ENCODE measurements at places on chromosomes 16 and 17.

DNA sequence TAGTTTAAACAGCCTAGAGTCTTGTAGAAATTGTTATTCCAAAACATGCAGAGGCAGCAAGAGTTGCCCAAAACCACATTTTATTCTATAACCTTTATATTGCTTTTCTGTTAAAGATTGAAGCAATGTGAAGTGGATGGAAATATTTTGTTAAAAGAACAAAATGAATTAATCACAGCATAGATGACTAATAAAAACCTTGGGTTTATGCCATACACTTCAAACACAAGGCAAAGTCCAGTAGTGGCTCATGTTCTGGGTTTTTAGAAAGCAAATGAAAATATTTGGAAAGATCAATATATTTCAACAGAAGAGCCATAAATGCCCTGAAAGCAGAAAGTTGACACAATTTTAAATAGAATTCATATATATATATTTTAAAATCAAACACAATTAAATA, 36.7 kb upstream of the ULK2 start:
- DNase-seq = no peak

- no peak for DNase-seq
Measured at GRCh38 chr16:31036691-31037090, 3.3 kb downstream of the STX4 start.

DNA sequence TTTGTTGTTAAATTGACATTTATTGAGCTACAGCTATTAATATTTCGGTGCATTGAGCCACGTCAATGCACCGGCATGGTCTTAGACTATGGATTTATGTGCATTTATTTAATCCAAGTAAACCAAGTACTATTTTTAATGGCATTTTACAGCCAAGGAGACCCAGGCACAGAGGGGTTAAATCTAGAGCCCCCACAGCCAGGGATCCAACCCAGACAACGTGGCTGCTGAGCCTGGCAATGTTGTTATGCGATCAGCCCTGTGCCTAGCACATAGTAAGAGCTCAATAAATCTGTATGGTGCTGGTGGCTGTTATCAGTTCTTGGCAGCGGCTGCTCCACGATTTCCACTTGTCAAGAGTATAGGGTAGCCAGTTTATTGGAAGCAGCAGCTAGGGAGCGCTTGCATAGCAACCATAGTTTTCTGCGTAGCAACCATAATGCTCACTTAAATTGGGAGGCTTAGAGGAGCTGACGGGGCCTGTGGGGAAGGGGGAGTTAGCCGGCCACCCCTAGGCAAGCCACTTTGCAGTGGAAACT, 541 bp upstream of the RBBP6 start:
- no peak for DNase-seq

DNA sequence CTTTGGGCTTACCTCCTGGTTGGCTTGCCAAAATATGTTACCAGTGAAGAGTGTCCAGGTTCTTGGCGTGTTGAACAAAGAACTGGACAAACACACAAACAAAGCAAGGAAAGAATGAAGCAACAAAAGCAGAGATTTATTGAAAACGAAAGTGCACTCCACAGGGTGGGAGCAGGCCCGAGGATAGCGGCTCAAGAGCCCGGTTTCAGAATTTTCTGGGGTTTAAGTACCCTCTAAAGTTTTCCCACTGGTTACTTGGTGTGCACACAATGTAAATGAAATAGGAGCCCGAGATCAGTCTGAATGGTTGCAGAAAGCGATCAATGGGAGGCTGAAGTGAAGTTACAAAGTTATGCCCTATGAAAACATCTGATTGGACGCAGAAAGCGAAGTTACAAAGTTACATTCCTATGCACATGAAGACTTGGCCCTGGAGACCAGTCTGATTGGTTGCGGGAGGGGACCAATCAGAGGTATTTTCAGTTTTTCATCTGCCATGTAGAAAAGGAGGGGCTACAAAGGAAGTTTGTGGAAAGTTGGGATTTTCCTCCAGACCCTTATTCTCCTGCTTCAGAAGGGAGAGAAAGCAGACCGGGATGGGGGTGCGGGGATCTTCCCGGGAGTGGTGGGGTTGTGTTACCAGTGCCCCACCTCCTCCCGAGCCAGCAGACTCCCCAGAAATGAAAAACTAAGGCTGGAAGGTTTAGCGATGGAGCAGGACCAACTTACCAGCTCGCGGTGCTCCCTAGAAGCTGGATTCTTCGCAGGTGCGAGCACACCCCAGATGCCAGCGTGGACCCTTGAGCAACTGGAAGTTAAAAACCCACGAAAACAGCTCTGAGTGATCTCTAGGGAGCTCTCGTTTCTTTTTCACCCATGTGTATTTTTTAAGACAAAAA, at the start of gene SLFN12:
SLFN12 (minus strand) TSS at position 325 of the 899 bp plus-strand sequence. CDS start 9,472 bp downstream, outside the sequence.
- DNase-seq = no peak

- DNase-seq = no peak
Measured at GRCh38 chr17:27888067-27888466, 5.1 kb downstream of the LYRM9 start.

DNA sequence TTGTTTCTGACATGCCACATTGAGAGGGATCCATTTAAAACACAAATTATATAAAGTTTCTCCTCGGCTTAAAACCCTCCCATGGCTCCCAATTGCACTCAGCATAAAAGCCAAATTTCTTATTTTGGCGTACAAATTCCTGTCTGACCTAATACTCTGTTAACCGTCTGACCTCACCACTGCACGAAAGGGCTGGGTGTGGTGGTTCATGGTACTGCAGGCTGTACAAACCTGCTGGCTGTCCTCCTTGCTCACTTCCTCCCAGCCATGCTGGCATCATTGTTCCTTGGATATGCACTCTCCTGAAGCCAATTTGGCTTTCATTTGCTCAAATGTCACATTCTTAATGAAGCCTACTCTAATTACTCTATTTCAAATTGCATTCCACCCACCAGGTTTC, 301.6 kb upstream of the C16orf82 start:
- DNase-seq = no peak

DNA sequence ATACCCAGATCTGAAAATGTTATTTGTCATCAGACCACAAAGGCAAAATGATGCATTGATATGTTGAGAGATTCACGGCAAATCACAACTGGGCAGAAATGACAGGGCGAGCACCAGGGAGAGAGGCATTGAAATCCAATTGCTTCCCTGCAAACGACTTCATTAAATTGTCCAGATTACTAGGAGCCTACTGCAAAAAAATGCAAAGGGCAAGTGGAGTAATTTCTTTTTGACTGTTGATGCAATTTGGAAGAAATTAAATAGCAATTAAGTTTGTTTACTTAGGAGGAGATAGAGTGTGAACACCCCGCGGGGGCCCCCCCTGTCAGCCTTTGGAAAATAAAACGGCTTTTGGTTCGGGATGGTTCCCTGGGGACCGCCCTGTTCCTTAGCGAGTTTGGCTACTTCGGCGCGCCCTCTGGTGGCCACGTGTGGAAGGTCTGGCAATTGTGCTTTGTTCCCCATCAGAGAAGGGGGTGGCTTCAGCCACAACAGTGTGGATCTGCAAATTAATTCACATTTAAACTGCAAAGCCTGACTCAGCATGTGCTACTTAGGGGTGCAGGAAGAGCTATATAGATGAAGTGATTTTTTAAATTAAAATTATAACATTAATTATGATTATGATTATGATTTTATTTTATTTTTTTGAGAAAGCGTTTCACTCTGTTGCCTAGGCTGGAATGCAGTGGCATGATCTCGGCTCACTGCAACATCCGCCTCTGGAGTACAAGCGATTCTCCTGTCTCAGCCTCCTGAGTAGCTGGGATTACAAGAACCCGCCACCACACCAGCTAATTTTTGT, 14.5 kb upstream of the TMC7 start:
- peak; percentile 53 for DNase-seq

GRCh38 chr17:8753976-8754440, 4.3 kb downstream of the SPDYE4 start:
- DNase-seq = peak; percentile 67

GRCh38 chr16:29994600-29995323, 655 bp downstream of the HIRIP3 start:
- DNase-seq = no peak

DNA sequence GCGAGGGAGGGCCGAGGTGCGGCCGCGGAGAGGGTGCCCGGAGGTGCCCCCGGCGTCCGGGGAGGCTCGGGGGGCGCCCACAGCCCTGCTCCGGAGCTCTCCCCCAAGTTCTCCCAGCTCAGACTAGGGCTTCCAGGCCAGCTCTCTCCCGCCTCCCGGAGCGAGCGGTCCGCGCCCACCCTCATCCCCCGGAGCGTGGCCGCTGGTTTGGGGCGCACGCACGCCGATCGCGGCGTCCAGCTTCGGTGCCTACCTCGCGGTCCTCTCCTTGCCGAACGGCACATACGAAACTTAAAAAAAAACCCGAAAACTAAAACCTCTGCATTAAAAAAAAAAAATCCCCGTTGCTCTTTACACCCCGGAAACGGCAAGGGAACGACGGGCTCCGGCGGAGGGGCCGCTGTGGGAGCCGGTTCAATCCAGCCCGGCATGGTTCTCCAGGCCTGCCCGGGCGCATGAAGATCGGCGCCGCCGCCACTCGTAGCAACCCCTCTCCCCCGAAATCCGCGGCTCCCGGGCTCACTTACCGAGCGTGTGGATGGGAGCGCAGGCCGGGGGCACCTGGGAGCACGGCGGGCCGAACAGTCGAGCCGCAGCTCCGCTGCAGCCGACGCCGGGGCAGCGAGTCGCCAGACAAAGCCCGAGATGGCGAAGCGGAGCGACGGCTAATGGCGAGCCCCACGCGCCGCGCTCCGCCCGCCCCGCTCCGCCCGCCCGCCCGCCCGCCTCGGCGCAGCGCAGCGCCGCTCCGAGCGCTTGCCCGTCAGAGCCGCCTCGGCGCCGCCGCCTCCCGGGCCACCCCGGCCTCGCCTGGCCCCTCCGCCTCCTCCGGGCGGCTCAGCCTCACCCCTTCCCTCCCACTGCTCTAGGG, 973 bp upstream of the UBTF start:
- peak; percentile 15 for DNase-seq

GRCh38 chr16:13833515-13833914, 86.4 kb upstream of the ERCC4 start:
- DNase-seq = no peak

DNA sequence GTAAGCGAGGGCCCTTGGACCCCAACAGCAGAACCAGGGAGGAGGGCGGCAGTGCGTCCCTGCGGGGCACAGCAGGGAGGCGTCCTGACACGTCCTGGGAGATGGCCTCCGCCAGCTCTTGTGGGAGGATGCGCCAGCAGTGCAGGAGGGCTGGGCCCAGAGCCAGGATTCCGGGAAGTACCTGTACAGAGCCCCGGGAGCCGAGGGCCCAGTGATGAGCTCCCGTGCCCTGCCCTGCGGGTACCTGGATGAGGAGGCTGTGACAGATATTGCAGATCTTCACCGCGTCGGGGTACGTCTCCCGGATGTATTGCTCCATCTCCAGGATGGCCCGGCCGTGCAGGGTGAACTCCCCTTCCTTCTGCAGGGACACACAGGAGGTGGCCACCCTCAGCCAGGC, 23.1 kb downstream of the KDM8 start:
- peak; percentile 4 for DNase-seq

DNA sequence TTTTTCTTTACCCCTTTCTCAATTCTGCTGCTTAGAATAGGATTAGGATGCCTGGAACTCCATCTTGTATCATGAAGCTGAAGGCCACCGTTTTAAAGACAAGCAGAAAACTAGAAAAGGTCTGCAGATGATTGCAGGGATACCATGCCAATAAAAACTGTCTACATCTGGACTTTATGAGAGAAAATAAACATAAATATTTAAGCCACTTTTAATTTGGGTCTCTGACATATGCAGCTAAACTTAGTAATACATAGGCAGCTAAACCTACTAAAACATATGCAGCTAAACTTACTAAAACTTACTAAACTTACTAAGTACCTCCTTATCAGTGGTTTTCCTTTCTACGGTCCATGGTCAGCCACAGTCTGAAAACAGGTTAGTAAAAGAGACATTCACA, 48.4 kb downstream of the FBXL20 start:
- no peak for DNase-seq

DNA sequence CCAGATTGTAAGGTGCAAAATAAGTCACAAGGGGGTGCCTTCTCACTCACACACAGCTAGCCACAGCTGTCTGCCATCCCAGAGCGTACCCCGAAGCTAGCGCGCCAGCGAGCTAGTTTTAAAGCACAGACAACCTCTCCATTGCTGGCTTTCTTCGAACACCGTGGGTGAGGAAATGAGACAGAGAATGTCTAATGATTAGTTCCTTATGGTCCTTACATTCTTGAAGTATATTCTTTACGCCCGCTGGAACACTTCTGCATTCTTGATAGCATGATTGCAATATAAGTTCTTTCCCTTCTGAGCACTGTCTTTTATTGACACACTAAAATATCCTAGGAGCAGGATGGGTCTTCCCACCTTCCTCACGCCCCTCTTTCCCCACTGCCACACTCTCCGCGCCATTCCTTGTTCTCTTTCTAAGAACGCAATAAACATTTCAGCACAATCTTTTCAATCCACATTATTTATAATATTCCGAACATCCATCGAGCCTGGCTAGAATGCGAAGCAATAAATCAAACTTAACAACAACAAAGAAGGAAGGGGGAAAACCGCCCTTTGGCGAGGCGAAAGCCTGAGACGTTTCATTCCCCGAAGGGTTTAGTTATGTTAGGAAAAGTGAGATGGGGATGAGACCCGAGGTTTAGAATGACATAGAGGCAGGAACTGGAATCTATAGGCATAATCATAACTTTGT, 251.3 kb downstream of the NTN1 start:
- no peak for DNase-seq

DNA sequence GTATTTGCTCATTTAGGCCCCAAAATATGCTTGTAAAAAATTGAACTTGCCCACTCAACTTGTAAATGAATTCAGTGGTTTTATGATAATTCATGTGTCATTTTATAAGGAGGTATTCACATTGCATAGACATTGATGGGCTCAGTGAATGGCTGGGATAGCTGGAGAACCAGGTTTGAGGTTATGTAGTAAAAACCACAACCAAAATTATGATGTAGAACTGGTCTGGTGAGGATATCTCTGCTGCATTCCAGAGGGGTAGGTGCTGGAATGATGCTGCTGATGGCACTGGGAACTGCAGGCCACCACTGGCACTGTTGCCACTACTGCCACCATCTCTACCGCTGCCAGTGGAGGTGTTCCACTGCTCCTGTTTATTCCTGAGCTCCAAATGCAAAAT, 21.5 kb upstream of the RABEP1 start:
- DNase-seq = no peak

DNA sequence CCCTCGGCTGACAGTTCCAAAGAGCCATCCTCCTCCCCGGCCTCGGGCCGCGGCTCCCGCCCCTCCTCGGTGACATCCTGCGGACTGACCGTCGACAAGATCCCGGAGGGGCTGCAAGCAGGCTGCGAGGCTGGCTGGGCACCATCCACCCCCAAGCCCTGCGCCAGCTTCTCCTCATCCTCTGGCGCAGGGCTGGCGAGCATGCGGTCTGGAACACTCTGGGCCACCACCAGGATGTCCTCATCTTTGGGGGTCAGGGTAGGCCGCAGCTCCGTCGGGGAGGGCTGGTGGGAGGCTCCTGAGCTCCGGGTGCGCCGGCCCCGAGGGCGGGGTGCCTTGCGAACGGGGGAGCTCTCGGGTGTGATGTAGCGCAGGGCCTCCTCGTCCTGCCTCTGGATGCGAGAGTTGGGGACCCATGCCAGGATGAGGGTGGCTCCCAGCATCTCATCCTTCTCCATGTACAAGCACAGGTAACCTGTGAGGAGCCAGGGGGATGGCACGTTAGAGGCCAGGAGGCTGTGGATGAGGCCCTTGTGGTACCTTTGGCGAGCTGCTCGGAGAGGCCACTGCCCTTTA, 25.3 kb downstream of the TBC1D16 start:
- DNase-seq = no peak
